Heart left ventricle (tissue), 16 donors: ENCODE measurements at places on chromosomes 5 and 9. TPM values are rescaled to one million over a fixed set of nuclear protein-coding genes. Genes with fewer than 3 reads are reported as not detected.

Gene GALNT12
- 0.44 TPM for total RNA-seq

Gene SV2C
- 0.20 TPM for total RNA-seq

Gene PCDHB10
- 1.4 TPM for total RNA-seq

Gene PCDHGA2
- 10.5 TPM for total RNA-seq

Gene AGXT2
- total RNA-seq, result not detected

Gene FOXD4
- total RNA-seq, result not detected

Gene LCN9
- not detected for total RNA-seq

Gene ORM1
- total RNA-seq, result not detected

Gene TAS2R1
- not detected for total RNA-seq

Gene C9orf152
- not detected for total RNA-seq

Gene TICAM2
- total RNA-seq, result 2.1 TPM

Gene ENTPD8
- total RNA-seq, result not detected

Gene TNC
- 26.4 TPM for total RNA-seq

Gene EQTN
- not detected for total RNA-seq

Gene ORM2
- not detected for total RNA-seq

Gene PDE8B
- 2.9 TPM for total RNA-seq

Gene UHRF2
- 14.1 TPM for total RNA-seq

Gene MTRR
- total RNA-seq, result 28.7 TPM

Gene GZMA
- total RNA-seq, result 0.35 TPM

Gene F2RL1
- 1.1 TPM for total RNA-seq

Gene SLC45A2
- not detected for total RNA-seq

Gene CXCL14
- 0.37 TPM for total RNA-seq

Gene PAEP
- total RNA-seq, result not detected

Gene OTP
- total RNA-seq, result not detected

Gene QRFP
- not detected for total RNA-seq

Gene ADAMTS12
- total RNA-seq, result 2.9 TPM

Gene C1QTNF3
- 0.93 TPM for total RNA-seq

Gene TMC1
- 0.27 TPM for total RNA-seq
